ENCODE measurements at places on chromosomes 1 and 21. TPM values are rescaled to one million over a fixed set of nuclear protein-coding genes. Genes with fewer than 3 reads are reported as not detected.
A peak's percentile ranks its signal among the peaks of the same experiment; 100 is the strongest.

The MSH4 gene
- total RNA-seq: 0.26 TPM

The CD5L gene
- not detected for total RNA-seq

The CFAP141 gene
- total RNA-seq: not detected

DNA sequence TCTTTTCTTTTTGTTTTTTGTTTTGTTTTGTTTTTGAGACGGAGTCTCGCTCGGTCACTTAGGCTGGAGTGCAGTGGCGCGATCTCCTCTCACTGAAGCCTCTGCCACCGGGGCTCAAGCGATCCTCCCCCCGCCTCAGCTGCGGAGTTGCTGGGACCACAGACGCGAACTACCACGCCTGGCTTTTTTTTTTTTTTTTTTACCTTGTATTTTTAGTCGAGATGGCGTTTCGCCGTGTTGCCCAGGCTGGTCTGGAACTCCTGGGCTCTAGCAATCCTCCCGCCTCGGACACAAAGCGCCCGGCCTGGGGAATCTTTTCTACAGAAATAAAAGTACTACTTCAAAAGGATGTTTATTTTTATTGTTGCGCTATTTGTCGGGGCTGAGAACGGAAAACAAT lies 1.1 kb upstream of the SETDB1 start:
- peak overlapping the region; percentile 96 for H3K4me3 ChIP-seq
- H3K4me1 ChIP-seq: no peaks in the 10 kb centered on the region
- no peaks in the 10 kb centered on the region for H3K27me3 ChIP-seq
- peaks cover 5% of the 10 kb centered on the region for H3K36me3 ChIP-seq

DNA sequence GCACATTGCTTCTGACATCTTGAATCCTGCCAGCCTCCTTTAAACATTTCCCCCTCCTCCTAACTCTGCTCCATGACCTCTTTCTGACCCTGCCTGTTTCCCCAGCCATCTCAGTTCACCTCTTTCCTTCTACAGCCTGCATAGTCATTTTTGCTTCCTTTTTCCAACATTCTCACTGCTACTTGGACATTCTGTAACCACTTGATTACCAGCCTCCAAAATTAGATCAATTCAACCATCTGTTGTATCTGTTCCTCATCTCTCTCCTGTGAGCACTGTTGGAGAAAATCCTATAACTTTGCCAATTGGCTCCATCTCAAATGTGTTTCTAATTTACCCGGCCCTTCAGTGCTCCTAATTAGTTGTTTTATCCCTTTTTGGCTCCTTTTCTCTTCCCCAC lies 27.5 kb upstream of the GPR88 start:
- H3K4me3 ChIP-seq: no peak overlapping the region
- no peak for DNase-seq
- H3K27me3 ChIP-seq: no peaks in the 10 kb centered on the region
- H3K4me1 ChIP-seq: no peaks in the 10 kb centered on the region

DNA sequence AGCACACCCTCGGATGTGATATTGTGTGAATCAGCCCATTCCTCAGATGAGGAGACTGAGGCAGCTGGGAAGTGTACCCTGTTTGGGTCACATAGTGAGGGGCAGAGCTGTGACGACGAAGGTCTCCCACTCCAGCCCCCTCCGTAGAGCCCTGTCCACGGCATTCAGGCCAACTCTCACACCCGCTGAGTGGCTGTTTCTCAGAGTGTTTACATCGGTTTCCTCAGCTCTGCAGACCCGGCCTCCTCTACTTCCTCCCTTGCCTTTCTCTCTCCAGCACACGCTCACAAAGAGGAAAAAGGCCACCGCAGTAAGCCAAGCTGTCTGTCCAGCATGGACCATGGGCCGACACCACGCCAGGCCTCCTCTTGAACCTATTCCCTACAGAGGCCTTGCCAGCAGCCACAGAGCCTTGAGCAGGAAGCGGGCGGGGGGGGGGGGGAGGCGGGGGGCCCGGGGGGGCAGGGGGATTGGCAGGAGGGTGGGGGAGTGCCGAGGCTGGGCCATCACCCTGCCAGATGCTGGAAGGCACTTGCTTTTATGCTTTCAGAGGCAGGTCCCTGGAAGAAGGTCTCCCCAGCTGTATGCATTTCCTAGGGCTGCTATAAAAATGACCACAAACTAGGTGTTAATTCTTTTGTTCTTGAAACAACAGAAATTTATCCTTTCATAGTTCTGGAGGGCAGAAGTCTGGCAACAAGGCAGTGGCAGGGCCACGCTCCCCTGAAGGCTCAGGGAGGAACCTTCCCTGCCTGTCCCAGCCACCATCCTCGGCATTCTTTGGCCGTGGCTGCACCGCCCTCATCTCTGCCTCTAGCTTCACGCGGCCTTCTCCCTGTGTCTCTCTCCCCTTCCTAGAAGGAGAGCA lies 178.4 kb downstream of the PSMG1 start:
- H3K4me3 ChIP-seq: no peak overlapping the region
- no peaks in the 10 kb centered on the region for H3K36me3 ChIP-seq
- no peak overlapping the region for H3K27ac ChIP-seq
- H3K4me1 ChIP-seq: no peaks in the 10 kb centered on the region
- no peaks in the 10 kb centered on the region for H3K27me3 ChIP-seq

- H3K4me1 ChIP-seq: peaks cover 6% of the 10 kb centered on the region
- no peaks in the 10 kb centered on the region for H3K36me3 ChIP-seq
- H3K27ac ChIP-seq: no peak overlapping the region
- no peak for DNase-seq
- H3K27me3 ChIP-seq: no peaks in the 10 kb centered on the region
These were observed 6.6 kb downstream of the LDLRAD2 start for GRCh38 chr1:21818656-21819055.

DNA sequence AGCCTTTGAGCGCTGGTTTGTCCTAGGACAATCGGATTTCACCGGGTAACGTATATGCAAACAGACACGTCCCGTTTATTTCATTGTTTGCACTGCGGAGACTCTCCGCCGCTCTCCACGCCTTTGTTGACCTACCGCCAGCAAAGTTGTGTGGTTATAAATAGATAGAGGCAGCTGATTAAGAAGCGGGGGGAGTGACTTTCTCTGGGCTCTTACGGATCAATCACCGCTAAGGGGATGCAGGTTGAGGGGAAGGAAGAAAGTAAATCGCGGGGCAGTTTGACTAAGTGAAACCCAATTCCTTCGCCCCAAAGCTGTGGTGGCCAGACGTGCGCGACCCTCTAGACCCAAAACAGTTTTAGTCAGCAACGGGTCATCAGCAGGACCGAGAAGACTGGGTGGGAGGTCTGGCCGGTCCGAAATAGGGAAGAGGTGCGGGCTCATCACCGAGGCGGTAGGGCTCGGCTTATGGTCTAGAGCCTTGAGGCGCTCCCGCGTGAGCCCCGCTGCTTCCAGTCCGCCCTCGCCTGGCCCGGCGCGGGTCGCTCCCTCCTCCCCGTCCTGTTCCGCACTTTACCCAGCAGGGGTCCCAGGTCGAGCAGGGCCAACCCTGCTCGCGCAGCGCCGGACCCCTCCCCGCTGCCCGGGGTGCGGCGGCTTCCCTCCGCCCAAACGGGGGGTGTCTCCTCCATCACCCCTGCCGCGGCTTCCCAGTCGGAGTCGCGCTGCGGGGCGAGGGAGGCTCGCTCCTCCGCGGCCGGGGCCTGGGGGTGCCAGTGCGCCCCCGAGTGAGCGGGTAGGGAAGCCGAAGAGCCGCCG lies 120.8 kb upstream of the RRP15 start:
- H3K27ac ChIP-seq: no peak overlapping the region
- no peaks in the 10 kb centered on the region for H3K36me3 ChIP-seq
- H3K4me3 ChIP-seq: peak overlapping the region; percentile 46
- no peak for DNase-seq
- peaks cover 50% of the 10 kb centered on the region for H3K27me3 ChIP-seq
